BE2C (cell line): ENCODE measurements at places on chromosomes 16 and 17.
A peak's percentile ranks its signal among the peaks of the same experiment; 100 is the strongest.

DNA sequence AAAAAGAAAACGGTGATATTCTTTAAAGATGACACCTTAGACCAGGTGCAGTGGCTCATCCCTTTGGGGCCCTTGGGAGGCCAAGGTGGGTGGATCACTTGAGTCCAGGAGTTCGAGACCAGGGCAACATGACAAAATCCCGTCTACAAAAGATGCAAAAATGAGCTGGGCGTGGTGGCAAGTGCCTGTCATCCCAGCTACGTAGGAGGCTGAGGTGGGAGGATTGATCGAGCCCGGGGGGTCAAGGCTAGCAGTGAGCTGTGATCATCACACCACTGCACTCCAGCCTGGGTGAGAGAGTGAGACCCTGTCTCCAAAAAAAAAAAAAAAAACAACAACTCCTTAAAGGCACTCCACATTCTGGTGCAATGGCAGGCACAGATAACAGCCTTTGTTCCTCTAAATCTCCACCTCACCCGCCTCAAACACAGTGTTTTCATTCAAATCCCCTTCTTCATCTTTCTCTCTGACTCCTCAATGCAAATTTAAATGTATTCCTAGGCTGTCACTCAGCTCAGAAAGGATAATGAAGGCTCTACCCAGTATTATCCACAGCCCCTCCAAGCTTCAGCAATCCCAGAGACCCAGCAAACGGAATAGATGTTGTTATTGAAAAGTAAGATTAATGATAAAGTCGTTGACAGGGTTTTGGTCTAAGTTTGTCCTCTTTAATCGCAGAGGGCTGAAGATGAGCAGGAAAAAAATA is 56.2 kb upstream of the CACNG5 start:
- no peak for DNase-seq

DNA sequence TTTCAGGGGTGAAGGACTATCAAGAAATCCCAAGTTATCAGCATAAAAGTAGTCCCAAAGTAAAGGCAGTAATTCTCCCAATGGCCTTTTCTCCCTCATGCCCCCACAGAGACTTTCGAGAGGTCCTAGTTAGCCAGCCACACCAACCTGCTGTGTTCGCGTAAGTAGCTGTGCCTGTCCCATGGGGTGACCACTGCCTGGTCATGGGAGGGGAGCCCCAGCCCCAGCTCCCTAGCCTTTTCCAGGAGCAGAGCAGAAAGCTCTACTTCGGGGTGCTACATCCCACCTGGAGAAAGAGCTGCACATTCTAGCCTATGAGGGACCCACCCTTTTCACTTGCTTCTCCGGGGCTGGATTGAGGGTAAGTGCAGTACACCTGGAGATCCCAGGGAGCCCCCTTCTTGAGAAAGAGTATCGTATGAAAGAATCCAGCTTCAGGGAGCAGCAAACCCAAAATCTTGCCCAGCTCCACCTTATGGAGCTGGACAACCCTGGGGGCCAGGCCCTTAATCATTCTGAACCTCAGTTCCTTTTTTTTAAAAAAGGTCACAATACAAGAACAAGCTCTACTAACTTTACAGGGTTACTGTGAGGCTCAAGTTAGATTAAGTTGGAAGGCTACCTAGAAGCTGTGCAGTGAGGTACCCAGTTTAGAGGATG is 8.6 kb upstream of the SOST start:
- DNase-seq = no peak

DNA sequence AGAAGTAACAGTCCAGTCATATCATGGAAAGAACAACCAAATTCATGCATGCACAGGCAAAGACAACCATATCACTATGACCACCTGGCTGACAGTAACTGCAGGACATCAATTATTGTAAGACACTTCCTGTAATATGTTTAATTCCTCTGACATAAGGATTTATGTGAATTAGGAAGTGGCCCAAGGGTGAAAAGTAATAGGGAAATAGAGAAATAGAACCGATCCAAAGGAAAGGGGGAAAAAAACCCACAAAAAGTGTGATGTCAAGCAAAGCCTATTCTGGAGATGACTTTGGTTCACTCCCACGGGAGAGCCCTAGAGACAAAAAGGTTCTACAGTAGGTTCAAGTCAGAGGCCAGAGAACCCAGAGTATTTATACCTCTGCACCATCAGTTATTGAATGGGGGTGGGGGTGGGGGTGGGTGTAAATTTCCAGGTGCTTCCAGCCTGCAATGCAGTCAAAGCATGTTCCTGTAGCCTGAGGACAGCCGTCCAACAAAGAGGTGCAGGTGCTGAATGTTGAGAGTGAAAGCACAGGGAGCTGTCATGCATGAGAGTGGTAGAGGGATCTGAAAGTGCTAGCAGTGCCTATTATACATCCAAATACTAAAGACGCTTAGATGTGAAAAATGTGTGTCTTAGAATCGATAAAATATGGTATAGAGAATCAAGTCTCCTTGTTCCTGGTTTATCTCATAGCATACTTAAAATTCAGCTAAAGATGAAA is 95.6 kb upstream of the HLF start:
- no peak for DNase-seq

GRCh38 chr16:55508941-55509931 is at the start of gene LPCAT2:
Gene LPCAT2 (plus strand): TSS chr16:55509072. CDS start chr16:55509182, 110 bp downstream.
- peak; percentile 96 for DNase-seq

DNA sequence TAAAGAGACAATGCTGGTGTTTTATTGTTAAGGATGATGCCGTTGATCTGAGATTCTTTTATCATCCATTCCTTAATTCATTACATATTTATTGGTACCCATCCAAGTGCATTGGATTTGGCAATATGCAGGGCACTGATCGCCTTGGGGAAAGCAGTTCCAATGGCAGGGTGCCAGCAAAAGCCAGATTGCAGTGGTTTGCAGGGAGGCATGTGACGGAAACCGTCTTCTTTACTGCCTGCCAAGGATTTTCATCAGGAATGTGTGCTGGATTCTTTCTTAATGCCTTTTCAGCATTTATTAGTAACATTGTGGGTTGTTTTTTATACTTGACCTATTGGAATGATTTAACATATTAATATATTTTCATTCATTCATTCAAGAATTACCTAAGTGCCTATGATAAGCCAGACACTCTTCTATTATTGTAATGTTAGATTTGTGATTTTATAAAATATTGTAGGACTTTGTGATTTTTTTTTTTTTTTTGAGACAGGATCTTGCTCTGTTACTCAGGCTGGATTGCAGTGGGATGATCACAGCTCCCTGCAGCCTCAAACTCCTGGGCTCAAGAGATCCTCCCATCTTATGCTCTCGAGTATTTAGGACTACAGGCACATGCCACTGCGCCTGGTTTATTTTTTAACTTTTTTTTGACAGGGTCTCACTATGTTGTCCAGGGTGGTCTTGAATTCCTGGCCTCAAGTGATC is 93.4 kb upstream of the TNRC6A start:
- peak; percentile 92 for DNase-seq

- no peak for DNase-seq
Measured at GRCh38 chr17:4665027-4665426, 23.5 kb upstream of the ALOX15 start.

DNA sequence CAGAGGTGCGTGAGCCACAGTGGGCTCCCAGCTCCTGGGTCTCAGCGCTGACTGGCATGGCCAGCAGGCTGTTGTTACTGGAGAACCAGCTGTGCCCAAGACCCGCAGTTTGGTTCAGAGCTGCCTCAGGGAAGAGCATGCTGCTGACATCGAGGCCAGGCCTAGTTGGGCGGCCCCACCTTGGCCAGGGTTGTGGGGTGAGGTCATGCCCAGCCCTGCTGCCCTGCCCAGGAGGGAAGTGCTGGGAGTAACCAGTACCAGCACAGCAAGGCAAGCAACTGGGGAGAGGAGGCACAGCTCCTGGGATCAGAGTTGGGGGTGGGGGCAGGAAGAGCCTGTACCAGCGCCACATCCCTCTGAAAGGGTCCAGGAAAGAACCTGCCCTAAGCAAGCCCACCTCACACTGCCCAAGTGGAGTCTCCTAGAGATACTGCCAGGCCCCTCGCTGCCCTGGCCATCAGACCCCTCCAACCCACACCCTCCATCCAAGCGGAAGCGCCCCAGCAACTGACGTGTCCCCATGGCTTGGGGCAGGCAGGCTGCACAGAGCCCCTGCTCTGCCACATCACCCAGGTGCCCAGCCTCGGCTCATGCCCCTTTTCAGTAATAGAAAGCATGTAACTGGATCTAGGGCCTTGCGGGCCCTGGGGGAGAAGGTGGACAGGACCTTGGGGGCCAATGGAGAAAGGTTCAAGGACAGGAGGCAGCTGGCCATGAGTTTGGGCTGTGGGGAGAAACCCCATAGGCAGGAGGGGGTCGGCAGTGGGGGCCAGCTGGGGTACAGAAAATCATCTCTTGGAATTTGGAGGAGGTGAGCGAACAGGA is 990 bp downstream of the DOK4 start:
- peak; percentile 49 for DNase-seq

- no peak for DNase-seq
Measured at GRCh38 chr16:15880434-15881308, 7.7 kb downstream of the CEP20 start.

DNA sequence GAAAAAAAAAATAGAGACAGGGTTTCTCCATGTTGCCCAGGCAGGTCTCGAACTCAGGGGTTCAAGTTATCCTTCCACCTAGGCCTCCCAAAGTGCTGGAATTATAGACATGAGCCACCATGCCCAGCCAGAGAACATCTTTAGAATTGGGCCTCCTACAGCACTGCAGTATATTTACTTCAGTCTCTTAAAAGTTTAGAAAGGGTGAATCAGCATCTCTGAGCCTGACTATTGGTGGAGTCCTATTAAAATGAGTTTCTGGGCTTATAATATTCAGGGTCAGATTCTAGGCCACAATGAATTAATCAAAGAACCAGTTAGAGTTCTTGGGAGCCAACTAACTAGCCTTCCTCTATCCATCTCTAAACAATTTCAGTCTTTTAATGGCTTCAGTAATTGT is 22.8 kb downstream of the TADA2A start:
- no peak for DNase-seq

DNA sequence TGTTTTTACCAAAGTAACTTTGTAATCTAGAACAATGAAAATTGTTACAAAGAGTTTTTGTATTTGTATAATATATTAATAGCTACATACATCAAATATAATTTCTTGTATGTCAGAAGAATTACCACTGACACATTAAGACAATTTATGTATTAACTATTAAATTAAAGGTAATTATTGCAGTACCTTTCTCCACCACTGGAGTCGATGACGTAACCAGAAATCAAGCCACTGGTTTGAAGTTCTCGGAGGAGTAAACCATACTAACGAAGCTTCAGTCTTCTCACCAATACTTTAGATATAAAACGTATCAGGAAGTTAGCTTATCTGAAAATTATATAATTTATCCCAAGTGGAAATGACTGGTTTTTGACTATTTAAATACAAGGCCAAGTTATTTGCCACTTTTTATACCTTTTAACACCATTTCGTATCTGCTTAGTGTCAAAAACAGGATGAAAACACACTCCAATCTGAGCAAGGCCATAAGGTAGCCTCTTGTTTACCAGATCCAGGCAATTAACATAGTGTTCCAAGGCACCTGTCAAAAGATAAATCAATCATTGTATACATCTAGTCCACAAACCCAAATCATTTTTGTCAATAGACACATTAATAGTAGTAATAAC is 4.3 kb downstream of the POLG2 start:
- DNase-seq = no peak

GRCh38 chr17:42023524-42024349 is 3.8 kb downstream of the NKIRAS2 start:
- DNase-seq = no peak

- DNase-seq = no peak
Measured at GRCh38 chr16:49833796-49834530, 21.9 kb downstream of the ZNF423 start.

DNA sequence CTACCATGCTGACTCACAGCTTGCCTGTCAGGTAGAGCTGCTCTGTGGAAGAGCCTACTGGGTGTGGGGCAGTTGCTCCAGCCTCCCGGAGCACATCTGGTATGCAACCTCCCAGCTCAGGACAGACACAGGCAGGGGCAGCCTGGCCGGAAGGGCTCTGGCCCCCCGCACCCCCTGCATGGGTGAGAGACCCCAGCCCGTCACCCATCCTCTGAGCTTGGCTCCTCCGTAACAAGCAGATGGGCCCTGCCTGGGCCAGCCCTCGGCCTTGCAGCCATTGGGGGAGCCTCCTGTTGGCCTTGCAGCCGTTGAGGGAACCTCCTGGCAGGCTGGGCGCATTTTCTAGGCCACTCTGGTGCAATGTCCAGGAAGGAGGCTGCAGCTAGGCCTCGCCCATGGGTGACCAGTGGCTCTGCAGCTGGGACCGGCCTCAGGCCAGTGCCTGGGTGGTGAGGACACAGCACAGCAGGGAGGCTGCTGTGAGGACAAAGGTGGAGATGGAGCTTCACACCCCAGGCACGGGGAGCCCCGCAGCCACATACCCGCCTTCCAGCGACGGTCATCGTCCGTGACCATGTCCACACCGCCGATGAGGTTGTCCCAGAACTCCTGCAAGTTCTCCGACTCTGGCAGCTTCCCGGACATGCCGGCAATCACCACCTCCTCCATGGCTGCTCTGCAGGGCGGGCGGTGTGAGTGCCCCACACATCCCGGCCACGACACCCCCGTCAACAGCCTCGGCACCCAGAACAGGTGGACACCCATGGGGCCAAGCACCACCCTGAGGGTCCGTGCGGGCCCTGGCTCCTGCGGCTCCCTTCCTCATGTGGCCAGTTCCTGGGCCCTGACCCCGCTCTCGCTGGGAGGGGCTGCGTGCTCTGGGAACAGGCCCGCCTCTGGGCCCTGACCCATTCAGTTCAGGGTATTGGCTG is 2.0 kb downstream of the FASN start:
- DNase-seq = peak; percentile 15

DNA sequence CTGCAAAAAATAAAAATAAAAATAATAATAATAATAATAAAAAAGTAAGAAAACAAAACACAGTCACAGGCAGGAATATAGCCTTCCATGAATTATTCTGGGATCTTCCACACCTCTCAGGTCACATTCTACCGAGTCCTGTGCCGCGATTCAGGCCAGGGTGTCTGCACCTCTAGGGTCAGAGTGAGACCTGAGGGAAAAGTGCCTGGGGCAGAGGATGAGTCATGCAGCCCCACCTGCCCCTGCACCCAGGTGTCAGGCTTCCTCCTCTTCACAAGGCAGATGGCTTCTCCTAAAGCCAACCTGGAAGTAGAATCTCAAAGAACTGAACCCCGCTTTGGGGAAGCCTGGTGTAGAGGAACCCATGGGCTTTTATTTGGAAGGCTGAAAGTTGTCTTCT is 283.7 kb downstream of the CPPED1 start:
- DNase-seq = no peak
